ENCODE measurements at places on chromosomes 16 and 17.

- DNase-seq, result no peak
These were observed 221.6 kb downstream of the FTO start for GRCh38 chr16:53925526-53925925.

- DNase-seq, result no peak
These were observed 3.1 kb upstream of the LIMD2 start for GRCh38 chr17:63703029-63703428.

DNA sequence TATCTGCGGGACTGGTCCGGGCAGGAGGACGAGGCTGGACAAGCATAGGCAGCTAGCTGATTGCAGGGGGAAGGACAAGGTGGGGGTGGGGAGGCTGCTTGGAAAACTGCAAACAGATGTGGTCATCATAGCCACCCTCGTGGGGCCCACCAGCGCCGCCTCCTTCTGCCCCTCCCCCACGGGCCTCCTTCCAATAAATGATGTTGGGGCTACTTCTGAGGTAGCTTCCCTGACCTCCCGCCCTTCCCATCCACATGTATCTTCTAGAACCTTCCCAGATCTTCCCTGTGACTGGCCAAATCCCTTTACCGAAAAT, 12.3 kb upstream of the CDC42EP4 start:
- no peak for DNase-seq

DNA sequence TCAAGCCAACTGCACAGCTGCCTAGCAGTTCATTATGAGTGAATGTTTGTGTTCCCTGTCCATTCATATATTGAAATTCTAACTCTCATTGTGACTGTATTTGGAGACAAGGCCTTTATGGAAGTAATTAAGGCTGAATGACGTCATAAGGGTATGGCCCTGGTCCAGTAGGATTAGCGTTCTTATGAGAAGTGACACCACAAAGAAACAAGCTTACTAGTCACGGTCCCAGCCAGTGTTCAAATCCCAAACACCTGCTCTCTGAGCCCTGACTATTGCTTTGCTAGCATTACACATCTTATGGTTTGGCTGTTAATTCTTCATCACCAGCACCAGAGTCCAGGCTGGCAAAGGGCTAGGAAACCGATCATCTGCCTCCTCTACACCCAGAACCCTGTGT, 2.2 kb downstream of the ZNF668 start:
- DNase-seq, result no peak

DNA sequence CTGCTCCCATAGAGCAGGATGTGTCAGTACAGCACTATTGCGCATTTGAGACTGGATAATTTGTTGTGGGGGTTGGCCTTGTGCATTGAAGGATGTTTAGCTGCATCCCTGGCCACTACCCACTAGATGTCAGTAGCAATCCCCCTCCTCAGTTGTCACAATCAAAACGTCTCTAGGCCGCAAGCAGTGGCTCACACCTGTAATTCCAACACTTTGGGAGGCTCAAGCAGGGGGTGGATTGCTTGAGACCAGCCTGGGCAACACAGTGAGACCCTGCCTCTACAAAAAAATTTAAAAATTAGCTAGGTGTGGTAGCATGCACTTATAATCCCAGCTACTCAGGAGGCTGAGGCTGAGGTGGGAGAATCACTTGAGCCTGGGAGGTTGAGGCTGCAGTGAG, 48.4 kb downstream of the CENPV start:
- peak; percentile 27 for DNase-seq

- no peak for DNase-seq
These were observed 10.5 kb downstream of the SRL start for GRCh38 chr16:4231367-4231766.

DNA sequence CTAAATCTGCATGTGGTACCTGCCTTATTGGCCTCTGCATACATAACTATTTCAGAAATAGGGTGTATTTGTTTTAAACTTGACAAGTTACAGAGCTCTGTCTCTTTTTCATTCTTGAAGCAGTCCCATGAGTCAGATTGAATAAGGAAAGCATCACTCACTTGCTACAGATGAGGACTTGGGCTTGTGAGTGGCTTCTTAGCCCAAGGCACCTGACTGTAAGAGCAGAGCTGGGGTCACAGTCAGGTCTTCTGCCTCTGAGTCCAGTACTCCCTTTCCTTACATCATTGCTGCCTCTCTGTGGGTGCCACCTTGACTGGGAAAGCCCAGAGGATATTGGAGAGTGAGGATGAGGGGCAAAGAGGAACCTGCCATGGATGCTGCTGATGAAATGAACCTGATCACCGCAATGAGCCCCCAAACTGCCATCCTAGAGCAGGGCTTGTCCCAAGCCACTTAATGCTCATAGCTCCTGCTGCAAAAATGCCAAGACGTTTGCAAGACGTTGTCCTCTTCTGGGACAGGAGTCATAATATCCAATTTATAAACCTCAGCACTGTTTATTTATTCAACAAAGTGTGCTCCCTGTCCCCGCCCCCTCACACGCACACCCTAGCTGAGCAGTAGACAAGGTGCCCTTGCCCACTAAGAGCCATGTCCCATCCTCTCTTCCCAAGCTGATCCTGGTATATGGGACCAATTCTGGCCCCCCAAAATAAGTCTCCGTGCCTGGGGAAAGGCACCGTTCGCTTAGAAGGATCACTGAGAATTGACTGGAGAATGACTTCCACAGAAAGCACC, 74.1 kb downstream of the CCDC182 start:
- DNase-seq, result no peak

GRCh38 chr16:66222756-66223155, 143.7 kb upstream of the CDH5 start:
- no peak for DNase-seq

GRCh38 chr17:76397687-76398522, 13.5 kb downstream of the SPHK1 start:
- DNase-seq, result peak; percentile 16

- DNase-seq, result peak; percentile 92
These were observed 49.7 kb downstream of the TOX3 start for GRCh38 chr16:52497067-52497816.

GRCh38 chr17:78725448-78726021, 56.5 kb downstream of the CYTH1 start:
- no peak for DNase-seq

- no peak for DNase-seq
These were observed 7.8 kb downstream of the ADGRG3 start for GRCh38 chr16:57675741-57676551.

GRCh38 chr17:28189667-28190066, 129.3 kb upstream of the TMEM97 start:
- DNase-seq, result no peak

DNA sequence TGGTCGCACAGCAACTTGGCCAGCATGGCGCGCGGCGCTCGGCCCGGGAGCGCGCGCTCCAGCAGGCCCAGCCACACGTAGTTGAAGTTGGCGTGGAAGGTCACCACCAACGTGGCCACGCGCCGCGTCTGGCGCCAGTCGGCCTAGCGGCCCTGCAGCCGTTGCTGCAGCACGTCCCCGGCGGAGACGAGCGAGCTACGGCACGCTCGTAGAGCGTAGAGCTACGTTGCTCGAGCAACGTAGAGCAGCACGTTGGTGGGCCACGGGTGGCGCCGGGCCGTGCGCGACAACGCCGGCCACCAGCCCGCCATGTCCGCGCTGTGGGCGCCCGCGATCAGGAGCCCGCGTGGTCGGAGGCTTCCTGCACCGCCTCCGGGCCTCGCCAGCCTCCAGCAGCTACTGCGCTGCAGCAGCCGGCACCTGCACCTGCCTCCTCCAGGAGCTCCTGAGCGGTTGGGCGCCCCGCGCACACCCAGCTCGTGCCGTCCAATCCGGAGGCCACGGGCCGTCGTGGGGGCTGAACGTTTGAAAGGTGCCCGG, 13.4 kb upstream of the SULT1A1 start:
- peak; percentile 28 for DNase-seq

GRCh38 chr17:64497565-64498035, 746 bp upstream of the POLG2 start:
- DNase-seq, result no peak

GRCh38 chr17:29124925-29125273, 55.3 kb downstream of the MYO18A start:
- DNase-seq, result no peak

- no peak for DNase-seq
These were observed 122.6 kb downstream of the SOCS1 start for GRCh38 chr16:11133344-11133943.

- DNase-seq, result no peak
These were observed 17.1 kb downstream of the C16orf82 start for GRCh38 chr16:27083861-27084261.

- no peak for DNase-seq
These were observed 526.7 kb upstream of the TOM1L1 start for GRCh38 chr17:54373970-54374369.

- no peak for DNase-seq
These were observed 946 bp downstream of the STUB1 start for GRCh38 chr16:680967-681745.

DNA sequence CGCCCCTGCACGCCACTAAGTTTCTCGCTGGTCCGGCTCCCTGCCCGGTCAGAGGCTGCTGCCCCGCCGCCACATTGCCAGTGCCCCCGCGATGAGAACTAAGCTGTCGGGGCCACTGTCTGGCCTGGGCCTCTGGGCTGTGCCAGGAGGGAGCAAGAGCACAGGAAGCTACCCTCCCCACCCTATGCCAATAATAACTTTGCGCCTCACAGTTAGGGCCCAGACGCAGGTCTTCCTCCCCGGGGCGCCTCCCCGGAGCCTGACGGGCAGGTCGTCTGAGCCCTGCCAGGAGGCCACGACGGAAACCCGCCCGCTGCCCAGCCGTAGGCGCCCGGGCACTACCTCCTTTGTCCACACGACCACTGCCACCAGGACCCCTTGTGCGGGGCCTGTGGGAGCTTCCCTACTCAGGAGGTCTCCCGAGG, 1.5 kb downstream of the ZFPM1 start:
- DNase-seq, result peak; percentile 5

DNA sequence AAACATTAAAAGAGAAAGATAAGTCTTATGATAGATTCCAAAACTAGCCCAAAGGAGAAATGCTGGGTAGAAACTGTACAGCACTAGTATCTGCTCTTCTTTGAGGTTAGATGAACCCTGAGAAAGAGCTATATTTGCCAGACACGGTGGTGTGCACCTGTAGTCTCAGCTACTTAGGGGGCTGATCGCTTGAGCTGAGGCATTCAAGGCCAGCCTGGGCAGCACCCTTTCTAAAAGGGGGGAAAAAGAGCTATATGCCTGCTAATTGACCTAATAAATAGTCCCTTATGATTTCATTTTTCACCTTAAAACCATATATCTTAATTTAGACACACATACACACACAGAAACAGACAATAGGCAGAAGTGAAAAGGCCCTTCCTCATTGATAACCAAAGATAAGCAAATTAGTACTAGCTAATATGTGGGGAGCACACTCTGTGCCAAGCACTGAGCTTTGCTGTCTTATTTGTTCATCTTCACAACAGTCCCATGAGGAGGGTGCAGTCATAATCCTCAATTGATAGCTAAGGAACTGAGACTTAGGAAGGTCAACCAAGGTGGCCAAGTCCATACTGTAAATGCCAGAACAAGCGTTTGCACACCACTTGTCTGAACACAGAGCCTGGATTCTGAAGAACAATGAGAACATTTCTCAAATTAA, 56.6 kb upstream of the NLK start:
- no peak for DNase-seq

DNA sequence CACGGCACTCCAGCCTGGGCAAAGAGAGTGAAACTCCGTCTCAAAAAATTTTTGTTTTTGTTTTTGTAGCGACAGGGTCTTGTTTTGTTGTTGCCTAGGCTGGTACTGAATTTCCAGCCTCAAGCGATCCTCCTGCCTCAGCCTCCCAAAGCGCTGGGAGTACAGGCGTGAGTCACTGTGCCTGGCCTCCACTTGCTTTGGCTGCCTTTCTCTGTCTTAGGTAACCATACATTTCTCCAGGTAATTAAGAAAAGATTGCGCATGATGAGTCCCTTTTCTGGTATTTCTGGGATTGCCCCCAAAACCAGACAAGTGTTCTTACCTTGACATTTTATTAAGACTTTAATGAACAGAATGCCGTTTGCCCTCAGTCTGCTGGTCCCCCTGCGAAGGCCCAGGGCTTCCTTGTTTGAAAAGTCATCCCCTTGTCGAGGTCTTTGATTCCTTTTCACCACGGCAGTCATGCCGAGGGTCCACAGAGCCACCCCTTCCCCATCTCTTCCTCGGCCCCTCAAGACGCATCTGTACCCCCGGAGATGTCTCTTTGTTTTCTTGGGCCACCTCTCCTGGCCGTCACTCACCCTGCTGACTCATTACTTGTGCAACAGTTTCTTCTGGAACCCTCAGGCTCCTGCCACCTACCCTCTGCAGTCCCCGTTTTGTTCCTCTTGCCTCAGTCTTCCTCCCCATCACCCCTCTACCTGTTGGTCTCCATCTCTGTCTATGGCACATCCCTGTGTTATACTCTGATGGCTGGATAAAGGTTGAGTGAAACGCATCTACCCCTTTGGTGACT, 151.0 kb downstream of the SEC14L1 start:
- no peak for DNase-seq

DNA sequence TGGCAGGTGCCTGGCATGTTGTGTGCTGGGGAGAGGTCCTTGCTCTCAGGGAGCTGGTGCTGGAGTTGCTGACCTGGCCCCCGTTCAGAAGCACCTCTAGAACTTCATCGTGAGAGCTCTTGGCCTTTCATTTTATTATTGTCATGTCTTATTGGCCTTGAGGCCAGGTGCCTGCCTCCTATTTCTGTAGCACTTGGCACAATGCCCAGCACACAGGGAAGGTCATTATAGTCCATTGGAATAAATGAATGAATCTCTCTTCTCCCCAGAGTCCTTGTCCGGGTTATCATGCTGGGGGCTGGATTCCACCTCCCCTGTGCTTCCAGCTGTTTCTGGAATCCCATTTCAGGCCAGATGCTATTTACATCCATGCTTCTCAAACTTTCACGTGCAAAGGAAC, 169.2 kb downstream of the HAPSTR1 start:
- DNase-seq, result peak; percentile 54

DNA sequence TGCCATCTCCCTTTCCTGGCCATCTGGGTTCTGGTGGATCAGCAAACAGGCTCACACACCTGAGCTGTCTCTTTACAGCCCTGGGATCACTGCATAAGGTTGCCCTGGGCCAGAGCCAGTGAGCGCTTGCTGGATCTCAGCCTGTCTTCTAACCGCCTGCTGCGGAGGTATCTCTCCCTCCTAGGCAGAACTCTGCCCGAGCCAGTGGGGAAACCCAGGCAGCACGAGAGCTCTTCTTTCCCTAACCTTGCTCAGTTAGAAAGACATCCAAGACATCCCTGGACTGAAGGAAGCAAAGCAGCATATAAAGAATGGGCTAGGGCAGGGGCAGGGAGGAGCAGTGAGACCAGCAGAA, 6.4 kb downstream of the HAS3 start:
- no peak for DNase-seq

DNA sequence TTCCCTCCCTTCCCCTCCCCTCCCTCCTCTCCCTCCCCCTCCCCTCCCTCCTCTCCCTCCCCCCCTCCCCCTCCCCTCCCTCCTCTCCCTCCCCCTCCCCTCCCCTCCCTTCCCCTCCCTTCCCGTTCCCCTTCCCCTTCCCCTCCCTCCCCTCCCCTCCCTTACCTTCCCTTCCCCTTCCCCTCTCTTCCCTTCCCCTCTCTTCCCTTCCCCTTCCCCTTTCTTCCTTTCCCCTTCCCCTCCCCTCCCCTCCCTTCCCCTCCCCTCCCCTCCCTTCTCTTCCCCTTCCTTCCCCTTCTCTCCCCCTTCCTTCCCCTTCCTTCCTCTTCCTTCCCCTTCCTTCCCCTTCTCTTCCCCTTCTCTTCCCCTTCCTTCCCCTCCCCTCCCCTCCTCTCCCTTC, 61.1 kb downstream of the EMP2 start:
- no peak for DNase-seq

All from NCI-H748 treated with DMSO at 0.1 percent for 48 hours (cell line).